ENCODE measurements at places on chromosomes 7 and 10.

DNA sequence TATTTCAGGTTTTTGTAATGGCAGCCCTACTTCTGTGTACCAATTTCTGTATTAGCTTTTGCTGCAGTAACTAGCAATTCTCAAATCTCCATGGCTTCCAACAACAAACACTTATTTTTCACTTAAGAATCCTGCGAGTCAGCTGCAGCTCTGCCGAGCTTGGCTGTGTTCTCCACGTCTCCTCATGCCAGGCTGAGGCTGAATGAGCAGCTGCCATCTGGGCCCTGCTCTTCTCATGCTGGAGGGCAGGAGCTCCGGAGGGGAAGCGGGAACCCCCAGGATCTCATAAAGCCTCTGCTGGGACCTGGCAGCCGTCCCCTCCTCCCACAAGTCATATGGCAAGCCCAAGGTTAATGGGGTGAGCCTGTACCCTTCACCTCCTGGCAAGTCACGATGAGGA lies 591.1 kb downstream of the SDK1 start:
- no peak for DNase-seq

DNA sequence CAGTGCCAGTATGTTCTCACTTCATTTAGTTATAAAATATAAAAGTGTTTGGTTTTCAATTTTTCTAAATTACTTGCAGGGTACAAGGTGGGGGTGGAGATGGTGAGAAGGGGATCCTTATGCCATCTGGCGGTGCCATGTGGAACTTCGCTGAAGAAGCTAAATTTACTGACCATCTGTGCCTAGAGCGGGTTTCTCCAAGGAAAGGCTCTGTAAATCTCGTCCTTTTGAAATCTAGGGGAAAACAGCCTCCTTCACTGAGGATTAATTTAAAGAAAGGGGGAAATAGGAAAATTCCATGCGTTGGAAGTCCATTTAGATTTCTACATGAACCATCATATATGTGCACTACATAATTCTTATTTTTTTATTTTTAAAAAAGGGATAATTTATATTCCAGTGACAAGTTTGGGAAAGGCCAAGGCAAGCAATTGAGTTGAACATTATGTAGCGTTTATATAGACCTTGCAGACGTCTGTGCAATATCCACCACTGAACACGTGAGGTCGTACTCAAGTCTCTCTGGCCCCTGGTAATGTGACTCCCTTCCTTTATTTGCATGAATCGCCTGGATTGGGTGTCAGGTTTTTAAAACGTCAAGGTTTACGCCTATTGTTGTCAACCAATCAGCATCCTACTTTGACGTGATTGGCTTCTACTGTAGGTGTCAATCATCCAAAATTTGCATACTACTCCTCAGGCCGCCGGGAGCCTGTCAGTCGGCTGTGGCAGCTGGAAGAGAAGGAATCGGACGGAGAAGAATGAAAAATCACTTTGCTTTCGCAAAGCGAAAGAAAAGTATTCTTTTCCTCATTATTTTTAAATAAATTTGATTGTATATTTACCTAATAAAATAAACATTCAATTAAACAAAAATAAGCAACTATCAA lies 297.1 kb upstream of the NFE2L3 start:
- peak; percentile 36 for DNase-seq

- no peak for DNase-seq
Observed at GRCh38 chr10:51468424-51468823, 231.0 kb downstream of the CSTF2T start.

GRCh38 chr10:47051741-47052238 lies 140.6 kb downstream of the PTPN20 start:
- no peak for DNase-seq

DNA sequence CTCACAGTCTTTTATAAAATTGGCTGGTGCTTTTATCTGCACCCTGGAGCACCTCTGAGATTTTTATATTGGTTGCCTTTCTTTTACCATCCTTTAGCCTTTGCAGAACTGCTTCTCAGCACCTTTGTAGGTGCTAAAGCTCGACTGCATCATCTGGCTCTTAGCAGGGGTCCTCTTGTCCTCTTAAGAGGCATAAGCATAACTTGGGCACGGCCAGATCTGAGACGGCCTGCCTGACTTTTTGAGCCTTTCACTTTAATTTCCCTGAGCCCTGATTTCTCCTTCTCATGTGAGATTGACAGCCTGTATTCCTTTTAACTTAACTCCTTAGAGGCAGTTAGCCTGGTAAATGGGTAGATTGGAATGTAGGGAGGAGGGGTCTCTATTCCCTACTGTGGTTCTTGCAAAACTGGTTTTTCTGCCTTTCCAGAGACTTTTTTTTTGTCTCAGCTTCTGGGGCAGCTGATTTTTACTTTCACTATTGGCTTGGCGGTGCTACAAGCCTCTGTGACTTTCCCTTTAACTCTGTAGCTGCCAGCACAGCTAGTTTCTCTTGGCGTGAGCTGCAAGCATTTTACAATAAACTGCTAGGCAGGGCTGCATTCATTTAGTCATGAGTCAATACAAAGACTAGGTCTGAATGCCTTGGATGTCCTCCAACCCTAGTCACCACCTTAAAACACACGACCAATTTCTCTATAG lies 24.0 kb downstream of the ZPBP start:
- no peak for DNase-seq

- no peak for DNase-seq
Observed at GRCh38 chr7:137957887-137958286, 44.0 kb downstream of the CREB3L2 start.

- peak; percentile 70 for DNase-seq
Observed at GRCh38 chr7:100673942-100674410, 436 bp downstream of the GNB2 start.
